ENCODE measurements at places on chromosomes 4 and X. TPM values are rescaled to one million over a fixed set of nuclear protein-coding genes. Genes with fewer than 3 reads are reported as not detected.

DNA sequence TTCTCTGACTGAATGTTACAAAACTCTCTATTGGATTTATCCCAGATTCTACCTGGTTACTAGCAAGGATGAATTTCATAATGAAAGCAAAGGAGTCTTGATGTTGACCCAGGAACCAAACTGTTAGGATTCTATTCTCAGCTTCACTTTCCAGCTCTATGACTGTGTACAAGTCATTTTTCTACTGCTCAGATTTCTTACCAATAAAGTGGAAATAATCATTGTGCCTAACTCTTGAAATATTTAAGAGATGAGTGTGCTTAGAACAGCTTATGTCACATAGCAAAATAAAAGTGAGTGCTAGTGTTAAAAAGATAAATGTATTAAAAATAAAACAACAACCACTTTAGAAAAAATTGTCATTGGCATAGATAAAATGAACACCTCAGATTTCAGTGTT lies 45.6 kb downstream of the EPHA5 start:
- no peak for DNase-seq

DNA sequence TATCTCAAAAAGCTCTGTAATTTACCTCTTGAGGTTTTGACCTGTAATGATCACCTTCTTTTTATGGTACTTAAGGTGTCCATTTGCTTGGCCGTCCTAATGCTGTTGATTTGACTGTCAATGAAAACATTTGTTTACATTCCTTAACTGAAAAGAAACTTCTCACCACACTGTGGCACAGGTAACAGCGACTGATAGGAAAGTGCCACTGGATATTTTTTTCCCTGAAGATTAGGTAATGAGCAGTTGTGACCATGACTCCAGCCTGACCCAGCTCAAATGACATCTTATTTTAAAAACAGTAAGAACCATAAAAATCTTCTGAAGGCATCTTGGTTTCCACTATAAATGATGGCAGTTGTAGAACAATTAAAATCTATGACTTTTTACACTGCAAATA lies 87.6 kb downstream of the HHIP start:
- DNase-seq: no peak

GRCh38 chr4:174198396-174198795 lies 85.1 kb downstream of the FBXO8 start:
- DNase-seq: no peak

The REELD1 gene
- not detected for total RNA-seq

DNA sequence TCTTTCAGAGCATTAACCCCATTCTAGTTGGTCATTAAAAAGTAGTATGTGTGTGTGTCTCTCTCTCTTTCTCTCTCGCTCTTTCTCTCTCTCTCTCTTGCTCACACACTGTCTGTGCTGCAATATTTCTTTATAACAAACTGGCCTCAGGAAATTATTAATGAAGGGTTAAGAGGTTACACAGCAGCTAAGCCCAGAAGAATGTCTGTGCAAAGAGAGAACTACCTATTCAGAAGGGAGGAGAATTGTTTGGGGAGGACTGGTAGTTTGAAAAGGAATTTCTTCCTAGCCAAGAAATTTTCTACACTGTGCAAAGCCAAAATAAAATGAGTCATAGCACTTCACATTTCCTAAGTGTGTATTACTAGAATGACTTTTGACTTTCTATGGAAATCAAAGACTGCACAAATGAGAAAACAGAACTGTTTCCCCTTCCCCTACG lies 22.2 kb downstream of the PDGFC start:
- no peak for DNase-seq

The GYPE gene
- total RNA-seq: not detected

The STEEP1 gene
- total RNA-seq: 36.8 TPM

DNA sequence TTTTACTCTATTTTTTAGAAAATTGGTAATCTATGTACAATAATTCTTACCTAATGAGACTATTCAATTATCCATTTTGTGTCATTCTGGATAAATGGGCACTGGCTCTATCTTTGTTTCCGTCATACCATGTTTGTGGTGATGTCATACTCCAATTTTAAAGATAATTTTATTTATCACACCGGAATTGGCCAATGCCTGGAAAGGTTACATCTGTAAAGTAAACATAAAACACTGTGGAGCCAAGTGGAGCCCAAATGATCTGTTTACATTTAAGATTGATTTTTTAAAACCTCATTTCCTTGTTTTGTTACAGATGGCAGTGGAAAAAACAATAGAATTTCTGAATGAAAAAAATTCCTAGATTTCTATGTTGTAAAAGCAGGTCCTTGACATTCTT lies 120.2 kb upstream of the GPRIN3 start:
- no peak for DNase-seq

The USP26 gene
- total RNA-seq: not detected

GRCh38 chr4:186347743-186348142 lies 81.8 kb downstream of the F11 start:
- DNase-seq: peak; percentile 9
